ENCODE measurements at places on chromosomes 2 and 18.

GRCh38 chr2:62431512-62431911 lies 74.5 kb downstream of the TMEM17 start:
- no peak for DNase-seq

DNA sequence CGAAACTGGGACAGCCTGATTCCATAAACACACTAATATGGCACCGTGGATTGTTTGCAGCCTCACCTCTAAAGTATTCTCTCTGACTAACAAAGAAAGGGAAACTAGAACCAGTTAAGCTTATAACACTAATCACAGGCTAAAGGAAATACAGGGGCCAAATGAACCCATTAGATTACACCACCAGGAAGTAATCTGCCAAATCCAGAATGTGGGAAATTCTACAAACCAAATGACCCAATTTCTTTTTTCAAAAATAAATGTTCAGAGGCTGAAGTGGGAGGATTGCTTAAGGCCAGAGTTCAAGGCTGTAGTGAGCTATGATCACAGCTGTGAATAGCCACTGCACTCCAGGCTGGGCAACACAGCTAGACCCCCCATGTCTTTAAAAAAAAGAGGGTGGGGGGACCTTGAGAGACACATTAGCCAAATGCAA lies 1.5 kb upstream of the MPPE1 start:
- no peak for DNase-seq

DNA sequence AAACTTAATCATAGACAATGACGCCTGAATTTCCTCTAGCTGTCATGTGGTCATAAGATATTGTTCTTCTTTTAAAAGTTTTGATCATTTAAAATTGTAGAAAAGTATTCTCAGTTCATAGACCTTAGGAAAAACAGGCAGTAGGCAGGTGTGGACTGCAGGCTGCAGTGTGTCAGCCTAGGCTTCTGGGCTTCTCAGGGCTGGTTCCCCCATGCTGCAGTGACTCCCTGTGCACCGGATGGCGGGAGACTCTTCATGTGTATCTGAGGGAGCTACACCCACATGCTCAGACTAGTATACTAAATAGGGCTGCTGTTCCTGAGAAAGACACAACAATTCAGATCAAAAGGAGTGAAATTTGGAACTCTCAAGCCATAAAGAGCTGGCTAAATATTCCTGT lies 72.4 kb downstream of the PXDN start:
- DNase-seq, result no peak

- DNase-seq, result no peak
These were observed 73.8 kb upstream of the AGAP1 start for GRCh38 chr2:235419996-235420395.

GRCh38 chr2:118185210-118186109 lies 97.2 kb downstream of the INSIG2 start:
- peak; percentile 14 for DNase-seq

- no peak for DNase-seq
These were observed 339.8 kb downstream of the CDH19 start for GRCh38 chr18:66264130-66264529.

GRCh38 chr18:32441533-32441932 lies 29.1 kb downstream of the GAREM1 start:
- DNase-seq, result no peak

GRCh38 chr18:500632-501405 lies at the start of gene COLEC12:
TSS of gene COLEC12 (minus strand) at chr18:500701. CDS start at chr18:500514, 187 bp downstream.
- no peak for DNase-seq

DNA sequence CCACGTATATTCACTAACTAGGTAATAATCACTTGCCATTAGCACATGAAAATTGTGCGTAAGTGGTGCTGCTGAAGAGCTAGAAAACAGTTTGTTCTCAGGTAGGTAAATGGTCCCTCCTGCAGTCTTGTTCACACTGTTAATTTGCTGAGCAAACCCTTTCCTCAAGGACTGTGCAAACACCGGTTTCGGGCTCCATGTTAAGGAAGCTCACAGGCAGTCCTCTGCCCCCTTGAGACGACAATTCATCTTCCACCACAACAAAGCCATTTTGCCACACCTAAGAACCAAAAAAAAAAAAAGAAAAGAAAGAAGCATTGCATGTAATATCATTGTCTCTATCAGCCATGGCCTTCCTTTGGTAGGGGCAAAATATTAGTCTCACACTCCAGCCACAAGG lies 193.9 kb downstream of the BCL11A start:
- no peak for DNase-seq

DNA sequence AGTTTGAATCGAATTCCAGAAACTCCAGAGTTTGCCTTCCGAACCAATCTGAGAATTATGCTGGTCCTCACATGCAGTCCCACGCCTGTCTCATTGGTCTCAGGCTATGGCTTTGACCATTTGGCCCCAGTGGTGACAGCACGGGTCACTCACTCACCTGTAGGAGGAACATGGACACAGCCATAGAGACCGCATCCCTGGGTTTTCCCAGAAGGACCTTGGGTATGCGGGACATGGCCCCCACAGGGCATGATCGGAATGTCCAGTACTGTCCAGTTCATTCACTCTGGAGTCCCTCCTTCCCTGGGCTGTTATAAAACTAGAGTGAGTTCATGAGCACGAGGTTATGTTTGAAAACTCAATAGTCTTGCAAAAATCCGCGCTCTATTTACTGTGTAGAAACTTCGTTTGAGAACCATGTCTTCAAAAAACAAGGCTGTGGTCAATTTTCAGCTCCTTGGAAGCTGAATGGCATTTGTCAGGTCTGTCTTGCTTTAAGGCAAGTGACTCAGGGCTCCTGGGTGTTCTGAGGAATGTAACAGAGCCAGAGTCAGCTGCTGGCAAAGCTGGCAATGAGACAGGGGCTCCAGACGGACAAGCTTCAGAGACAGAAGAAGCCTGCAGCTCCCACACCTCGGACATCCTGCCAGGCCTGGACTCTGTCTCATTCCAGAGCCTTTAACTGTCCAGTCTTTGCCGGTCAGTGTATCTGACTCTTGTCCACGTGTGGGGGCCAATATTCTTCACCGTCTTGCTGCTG lies 86.7 kb upstream of the TMEM18 start:
- DNase-seq, result no peak

- no peak for DNase-seq
These were observed 424.6 kb downstream of the NCKAP5 start for GRCh38 chr2:133143645-133144044.

DNA sequence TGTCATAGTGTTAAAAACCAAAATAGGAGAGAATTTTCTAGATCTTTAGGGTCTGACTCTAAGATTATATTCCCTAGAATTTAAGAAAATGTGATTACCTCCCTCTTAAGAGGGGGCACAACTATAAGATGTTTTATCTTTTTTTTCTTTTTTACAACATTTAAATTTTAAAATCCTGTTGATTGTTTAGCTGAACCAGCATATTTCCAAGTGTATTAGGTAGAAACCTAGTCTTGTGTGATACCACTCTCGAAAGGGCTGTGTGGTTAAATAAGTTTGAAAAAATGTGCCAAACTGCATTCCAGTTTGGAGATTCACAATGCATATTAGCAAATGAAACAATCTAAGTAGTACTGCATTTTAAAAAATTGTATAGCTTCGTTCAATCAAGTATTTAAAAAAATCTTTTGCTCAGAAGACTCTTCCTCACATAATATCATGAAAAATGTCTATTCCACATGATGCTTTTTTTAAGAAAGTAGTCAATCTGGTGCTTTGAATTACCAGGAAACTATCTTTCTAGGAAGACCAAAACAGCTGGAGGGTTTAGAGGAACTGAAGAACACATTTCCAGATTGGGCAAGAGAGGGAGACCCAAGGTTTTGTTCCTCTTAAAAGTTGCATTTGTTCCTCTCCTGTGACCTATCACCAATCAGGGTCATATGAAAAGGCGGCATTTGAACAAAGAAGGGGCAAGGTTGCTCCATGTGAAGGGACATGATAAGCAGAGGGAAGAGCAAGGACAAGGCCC lies 98.8 kb downstream of the DPP4 start:
- DNase-seq, result no peak

- no peak for DNase-seq
These were observed 18.2 kb downstream of the FHOD3 start for GRCh38 chr18:36315736-36316135.

DNA sequence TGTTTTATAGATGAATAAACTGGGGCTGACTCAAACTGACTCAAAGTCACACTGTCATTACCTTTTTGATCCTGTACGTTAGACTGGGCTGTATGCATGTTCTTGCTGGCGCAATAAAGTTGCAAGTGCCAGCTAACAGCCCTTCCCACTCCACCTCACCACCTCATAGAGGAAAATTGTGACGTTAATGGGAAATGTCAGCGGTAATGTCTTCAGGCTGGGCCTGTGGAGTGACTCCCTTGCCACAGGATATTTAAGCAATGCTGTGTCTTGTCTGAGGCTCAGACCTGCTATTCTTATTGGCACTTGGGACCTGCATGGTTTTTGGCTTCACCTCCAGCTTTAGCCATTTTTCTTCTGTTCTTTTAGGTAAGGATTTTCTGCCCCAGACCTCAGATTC lies 25.2 kb upstream of the CASP10 start:
- DNase-seq, result no peak

DNA sequence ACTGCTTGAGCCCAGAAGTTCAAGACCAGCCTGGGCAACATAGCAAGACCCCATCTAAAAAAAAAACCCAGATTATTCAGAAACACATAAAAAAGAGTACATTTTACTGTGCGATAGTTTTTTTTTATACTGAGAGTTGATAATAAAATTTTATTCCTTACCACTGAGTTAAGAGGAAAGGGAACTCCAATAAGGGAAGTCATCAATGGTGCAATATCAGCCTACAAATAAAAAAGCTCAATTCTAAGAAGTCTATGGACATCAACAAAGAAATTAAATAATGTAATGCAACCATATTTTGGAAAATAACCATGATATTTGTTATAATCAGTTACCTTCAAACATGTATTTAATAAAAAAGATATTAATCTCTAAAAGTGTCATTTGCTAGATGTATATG lies 46.6 kb downstream of the PIGN start:
- DNase-seq, result no peak

- DNase-seq, result no peak
These were observed 21.0 kb downstream of the BCL11A start for GRCh38 chr2:60532421-60532820.

DNA sequence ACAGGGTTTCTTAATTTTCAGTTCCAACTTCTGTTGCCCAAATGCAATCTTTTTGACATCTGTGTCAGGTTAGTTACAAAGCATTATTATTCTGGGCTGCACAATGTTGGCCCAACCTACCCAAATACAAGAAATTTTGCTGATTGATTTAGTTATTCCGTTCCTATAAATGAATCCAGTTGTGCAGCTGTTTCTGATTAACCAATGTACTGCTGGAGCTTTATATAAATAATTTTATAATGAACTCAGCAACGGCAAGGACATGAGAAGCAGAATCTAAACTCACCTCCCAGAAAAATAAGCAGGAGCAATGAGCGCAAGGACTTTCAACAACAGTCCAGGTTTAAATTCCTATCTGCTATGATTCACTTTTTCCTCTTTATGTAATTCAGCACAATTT lies 76.3 kb upstream of the WIPF1 start:
- no peak for DNase-seq

GRCh38 chr18:79548986-79549637 lies 130.5 kb upstream of the CTDP1 start:
- no peak for DNase-seq

GRCh38 chr2:44459739-44460138 lies 98.0 kb downstream of the CAMKMT start:
- no peak for DNase-seq

DNA sequence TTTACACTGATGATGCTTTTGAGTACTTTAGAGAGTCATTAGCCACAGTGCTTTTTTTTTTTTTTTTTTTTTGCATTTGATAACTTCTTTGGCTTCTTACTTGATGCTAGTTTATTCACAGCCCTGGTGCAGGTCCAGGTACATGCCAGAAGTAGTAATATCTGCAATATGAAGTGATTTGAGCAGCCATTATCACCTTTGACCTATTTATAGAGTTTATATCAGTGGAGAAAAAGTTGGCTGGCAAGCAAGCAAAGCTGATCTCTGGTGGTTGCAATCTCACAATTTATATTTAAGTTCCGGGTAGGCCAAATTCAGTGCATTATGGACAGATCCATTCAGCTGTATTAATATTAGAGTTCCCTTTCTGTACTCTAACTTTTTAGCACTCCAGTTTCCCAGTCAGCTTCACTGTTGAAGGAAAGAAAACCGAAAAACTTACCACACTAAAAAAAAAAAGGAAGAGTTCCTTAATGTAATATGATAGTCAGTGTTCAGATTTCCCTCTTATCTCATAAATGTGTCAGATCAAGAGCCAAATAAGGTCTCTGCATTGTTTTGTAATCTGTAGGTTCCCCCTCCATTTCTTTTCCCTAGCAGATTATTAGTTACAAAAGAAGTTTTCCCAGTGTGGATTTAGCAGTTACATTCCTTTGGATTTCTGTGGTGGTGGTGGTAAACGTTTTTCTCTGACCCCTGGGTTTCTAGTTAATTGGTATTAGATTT lies 78.6 kb downstream of the HAUS1 start:
- no peak for DNase-seq

DNA sequence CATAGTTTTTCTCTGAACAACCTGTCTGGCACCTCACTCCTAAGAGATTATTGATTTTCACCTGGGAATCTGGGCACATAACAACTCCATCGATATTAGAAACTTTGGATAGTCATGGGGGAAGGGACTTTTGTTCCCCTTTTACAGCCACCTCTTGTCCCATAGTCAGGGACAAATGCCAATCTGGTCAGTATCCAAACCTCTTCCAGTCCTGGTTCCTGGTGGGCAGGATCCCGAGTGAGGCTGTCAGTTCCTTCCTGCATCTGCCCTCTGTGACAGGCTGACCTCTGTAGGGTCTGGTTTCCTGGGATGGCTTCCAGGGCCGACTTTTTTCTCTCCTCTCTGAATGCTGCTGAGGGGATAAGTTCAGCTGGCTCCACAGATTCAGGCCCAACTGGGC lies 11.0 kb downstream of the KIF5C start:
- no peak for DNase-seq

DNA sequence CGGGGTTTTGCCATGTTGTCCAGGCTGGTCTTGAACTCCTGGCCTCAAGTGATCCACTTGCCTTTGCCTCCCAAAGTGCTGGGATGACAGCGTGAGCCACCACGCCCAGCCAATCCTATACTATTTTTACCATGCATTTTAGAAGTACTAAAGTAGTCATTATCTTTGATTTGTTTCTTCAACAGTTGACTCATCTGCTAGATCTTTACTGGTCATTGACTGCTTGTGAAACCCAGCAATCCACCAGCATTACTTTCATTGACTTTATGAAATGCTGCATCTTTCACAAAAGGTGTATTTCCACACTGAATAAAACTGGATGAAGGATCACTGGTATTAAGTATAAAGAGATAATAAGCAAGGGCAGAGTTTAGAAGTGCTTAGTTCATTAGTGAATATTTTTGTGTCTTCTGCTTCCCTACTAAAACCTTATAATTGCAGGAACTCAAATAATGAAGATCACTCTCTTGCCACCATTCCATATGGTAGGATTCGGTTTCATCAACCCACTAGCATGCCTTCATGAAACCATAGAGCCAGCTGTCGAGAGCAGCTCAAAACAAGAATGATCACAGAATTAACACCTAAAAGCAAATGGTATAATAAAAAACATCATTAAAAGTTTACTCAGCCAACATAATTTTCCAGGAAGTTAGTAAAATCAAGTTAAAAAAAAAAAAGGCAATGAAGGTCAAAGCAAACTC lies 33.1 kb downstream of the IRS1 start:
- no peak for DNase-seq

Data from activated naive CD8-positive, alpha-beta T cell treated with anti-CD3 and anti-CD28 coated beads, Interleukin-2, amount 50 U/mL, for 16 hours (primary cell).